Ureter (tissue), 1 donor: ENCODE measurements at places on chromosomes 1 and 21.
A peak's percentile ranks its signal among the peaks of the same experiment; 100 is the strongest.

DNA sequence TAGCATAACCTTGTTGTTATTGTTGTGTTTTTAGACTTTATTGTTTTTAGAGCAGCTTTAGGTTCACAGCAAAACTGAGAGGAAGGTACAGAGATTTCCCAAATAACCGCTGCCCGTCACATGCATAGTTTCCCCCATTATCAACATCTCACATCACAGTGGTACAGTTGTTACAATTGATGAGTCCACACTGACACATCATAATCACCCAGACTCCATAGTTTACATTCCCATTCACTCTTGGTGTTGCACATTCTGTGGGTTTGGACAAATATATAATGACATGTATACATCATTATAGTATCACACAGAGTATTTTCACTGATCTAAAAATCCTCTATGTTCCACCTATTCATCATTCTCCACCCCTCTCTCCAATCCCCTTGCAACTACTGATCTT, 25.9 kb upstream of the TOR3A start:
- DNase-seq: no peak

- peak; percentile 97 for DNase-seq
These were observed at the start of gene ARPC5 for GRCh38 chr1:183635606-183636333. Gene ARPC5, minus strand, starts transcription at chr1:183635783. Its CDS starts 124 bp downstream, at chr1:183635659.

DNA sequence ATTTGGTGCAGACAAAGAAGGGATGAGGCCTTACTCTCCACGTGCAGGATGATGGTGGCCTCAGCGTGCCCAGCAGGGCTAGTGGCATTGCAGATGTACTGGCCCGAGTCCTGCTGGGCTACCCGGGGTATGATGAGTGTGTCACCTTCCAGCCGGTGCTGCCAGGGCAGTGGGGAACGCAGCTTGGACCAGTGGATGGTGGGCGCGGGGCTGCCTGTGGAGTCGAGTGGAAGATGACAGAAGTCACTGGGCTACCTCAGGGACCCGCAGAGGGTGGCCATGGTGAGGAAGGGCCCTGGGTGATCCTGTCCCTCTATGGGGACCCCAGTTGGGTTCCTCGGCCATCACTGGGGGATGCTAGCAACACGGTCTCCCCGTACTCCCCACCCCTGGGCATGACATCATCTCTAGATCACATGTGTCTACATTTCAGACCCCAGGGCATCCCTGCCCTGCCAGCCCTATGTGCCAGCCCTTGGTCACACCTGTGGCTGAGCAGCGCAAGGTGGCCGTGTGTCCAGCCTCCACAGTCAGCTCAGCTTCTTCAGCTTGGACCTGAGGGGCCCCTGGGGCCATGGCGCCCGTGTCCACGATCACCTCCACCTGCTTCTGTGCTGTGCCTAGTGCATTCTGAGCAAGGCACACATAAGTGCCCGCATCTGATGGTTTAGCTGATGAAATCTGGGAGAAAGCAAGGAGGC, 27.4 kb downstream of the LDLRAD2 start:
- no peak for DNase-seq

DNA sequence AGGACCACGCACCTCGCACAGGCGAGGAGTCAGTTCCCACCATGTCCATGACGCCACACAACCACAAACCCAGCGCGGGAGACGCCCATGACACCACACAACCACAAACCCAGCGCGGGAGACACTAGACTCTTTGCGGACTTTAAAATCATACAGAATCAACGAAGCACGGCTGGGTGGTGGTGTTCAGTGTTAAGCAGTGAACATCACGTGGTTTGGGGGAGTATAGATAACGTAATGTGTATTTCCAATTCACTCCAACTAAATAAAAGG, 19.2 kb downstream of the PTTG1IP start:
- no peak for DNase-seq

- DNase-seq: peak; percentile 61
These were observed 408 bp downstream of the LMO4 start for GRCh38 chr1:87329051-87329525.

DNA sequence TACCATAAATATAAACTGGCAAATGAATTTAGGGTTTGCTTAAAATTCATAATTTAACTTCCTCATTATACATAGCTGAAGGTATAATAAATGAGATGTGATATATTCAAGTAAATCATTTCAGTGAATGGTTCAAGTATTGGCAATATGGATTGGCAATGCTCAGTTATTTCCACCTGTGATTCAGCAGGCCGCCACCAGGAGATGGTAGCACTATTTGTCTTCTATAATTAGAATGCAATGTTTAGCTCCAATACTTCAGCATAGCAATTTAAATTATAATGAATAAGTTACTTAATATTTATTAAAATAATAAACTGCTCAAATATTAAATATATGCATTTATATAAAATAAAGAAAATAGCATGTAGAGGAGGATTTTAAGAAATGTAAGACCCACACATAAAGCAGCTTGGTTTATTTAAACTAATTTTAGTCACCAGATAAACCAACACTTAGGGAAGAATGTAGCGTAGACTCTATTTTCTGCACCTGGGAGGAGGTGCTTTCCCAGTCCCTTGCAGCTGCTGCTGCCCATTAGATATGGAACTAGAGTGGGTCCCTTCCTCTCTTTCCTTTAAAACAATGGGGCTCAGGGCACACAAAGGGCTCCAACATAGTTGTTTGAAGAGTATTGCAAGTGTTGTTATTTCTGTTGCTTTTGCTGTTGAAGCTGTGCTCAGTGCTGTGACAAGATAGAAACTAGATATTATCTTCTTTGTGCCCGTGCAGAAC, 62.1 kb downstream of the PLPPR4 start:
- DNase-seq: no peak

DNA sequence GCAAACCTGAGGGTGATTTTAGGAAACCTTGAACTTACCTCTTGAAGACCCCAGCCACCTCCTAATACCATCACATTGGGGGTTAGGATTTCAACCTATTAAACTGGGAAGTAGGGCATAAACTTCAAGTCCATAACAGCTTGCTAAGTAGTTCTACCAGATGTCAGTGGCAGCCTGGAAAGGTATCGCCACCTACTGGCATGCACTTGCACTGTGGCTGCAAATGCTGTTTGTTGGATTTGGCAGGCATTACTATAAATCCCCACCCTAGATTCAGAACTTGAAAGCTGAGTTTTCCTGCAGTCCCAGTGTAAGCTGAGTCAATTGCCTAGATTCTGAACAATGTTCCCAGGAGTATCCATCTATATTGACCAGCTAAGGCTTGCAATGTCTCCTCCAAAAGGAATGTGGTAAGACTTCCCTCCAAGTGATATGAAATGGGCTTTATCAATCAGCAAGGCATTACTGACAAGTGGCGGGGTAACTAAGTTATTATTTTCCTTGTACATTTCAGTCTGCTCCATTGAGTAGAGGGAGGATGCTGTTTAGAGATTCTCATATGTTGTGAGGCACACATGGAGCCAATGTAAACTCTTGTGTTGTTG, 474.5 kb downstream of the PTPRC start:
- no peak for DNase-seq

GRCh38 chr1:101388904-101389546, 152.2 kb downstream of the S1PR1 start:
- DNase-seq: no peak

DNA sequence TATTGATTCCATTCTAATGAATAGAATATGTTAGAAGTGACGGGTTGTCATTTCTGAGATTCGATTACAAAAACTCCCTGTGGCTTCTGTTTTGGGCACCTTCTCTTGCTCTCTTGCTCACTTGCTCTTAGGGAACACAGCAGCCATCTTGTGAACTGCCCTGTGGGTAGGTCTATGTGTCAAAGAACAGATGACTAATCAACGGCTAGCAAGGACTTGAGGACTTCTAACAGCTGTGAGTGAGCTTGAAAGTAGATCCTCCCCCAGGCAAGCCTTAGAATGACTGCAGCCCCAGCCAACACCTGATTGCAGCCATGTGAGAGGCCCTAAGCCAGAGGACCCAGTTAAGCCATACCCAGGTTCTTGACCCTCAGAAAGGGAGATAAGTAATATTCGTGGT, 49.3 kb downstream of the AZIN2 start:
- DNase-seq: peak; percentile 19
